ENCODE measurements at places on chromosomes 13 and 19.

DNA sequence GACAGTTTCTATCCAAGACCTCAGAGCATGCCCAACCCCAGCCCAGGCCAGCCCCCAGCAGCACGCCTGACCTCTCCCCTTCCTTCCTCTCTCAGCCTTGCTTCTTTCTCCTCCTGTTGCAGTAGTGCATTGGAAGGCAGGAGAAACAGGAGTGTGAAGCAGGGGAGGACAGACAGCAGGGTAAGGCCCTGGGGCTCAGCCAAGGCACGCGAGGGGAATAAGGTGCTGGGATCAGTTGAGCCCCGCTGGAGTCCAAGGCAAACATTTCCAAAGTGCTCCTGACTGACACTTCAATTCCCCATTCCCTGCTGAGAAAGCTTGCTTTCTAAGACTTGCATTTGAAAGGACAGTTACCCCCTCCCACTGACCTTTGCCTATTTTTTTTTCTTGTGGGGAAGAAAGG lies 73.1 kb upstream of the OLFM4 start:
- no peak for DNase-seq

GRCh38 chr13:23365652-23366051 lies 67.8 kb downstream of the SACS start:
- no peak for DNase-seq

DNA sequence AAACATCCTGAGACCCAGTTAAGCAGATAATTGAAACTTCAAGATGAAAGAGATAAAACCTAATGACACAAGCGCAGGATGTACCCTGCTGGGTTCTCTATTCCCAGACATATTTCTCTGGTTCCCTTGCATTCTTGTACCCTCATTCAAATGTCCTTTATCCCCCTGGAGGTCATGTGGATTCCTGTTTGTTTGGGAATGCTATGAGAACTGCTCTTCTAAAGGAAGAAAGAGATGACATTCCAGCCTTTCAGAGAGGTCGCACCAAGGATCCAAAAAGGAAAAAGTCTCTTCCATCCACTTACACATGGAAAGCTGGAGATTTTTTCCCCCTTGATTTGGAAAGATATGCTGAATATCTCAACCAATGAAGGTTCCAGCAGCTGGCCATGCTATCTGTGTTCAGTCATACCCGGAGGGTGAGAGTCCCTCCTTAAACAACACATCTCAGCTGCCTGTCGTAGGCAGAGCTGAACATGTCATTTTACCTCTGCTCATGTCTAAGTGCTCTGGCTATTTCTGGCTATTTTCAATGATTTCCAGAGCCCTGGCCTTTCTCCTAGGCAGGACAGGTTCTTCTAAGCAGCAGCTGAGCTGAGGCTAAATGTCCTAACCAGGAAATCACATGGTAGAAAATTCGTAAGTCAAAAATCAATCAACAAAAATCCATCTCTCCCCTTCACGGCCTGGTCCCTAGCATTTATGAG lies 52.5 kb downstream of the C13orf42 start:
- DNase-seq = no peak

GRCh38 chr19:15287496-15287895 lies 44.8 kb downstream of the BRD4 start:
- DNase-seq = no peak

DNA sequence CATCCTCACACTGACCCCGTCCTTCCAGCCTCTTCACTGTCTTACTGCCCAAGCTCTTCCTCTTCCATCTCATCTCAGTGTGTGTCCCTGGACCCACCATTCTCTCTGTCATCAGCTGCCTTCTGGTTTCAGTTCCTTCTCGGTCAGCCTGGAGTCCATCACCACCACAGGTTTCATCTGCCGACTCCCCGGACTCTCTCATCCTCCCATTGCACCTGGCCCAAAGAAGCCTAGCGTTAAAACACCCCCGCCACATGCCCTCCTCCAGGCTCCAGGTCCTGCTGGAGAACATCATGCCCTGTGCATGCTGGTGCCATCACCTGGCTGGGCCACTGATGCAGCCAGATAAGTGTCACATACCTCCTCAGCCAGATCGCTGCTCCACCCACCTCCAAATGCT lies 122.1 kb upstream of the GPR12 start:
- DNase-seq = no peak

DNA sequence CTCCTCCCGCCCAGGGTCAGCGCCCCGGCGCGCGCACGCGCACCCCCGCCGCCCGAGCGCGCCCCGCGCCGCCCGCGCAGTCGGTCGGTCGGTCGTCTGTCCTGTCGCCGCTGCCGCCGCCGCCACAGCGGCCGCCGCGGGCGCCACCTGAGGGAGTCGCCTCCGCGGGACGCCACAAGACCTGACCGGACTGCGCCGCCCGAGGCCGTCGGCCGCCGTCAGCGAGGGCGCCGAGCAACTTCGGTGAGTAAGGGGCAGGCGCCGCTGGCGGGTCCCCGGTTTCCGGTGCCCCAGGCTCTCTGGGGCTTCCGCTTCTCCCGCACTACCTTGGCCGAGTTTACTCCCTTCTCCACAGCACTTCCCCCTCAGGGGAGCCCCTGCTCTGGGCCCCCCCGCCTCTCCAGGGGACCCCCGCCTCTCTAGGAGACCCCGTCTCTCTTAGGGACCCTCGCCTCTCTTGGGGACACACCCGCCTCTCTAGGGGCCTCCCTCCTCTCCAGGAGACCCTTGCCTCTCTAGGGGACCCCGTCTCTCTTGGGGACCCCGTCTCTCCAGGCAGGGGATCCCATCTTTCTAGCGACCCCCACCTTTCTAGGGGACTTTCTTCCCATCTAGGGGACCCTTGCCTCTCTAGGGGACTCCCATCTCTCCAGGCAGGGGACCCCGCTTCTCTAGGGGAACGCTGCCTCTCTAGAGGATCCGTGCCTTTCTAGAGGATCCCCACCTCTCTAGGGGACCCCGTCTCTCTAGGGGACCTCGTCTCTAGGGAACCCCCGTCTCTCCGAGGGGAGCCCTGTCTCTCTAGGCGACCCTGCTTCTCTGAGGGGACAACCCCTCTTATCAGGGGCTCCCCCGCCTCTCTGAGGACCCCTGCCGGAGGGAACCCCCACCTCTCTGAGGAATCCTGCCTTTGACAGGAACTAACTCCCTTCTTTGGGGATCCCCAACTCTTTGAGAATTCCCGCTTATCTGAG lies 19.3 kb upstream of the GATAD2A start:
- no peak for DNase-seq

- no peak for DNase-seq
These were observed 351.7 kb downstream of the SPRY2 start for GRCh38 chr13:79989217-79989661.

GRCh38 chr19:35029737-35030256 lies 473 bp upstream of the SCN1B start:
- DNase-seq = no peak

GRCh38 chr13:108919036-108919907 lies 289.9 kb downstream of the MYO16 start:
- no peak for DNase-seq

GRCh38 chr13:34201050-34201913 lies 383.3 kb downstream of the RFC3 start:
- no peak for DNase-seq

DNA sequence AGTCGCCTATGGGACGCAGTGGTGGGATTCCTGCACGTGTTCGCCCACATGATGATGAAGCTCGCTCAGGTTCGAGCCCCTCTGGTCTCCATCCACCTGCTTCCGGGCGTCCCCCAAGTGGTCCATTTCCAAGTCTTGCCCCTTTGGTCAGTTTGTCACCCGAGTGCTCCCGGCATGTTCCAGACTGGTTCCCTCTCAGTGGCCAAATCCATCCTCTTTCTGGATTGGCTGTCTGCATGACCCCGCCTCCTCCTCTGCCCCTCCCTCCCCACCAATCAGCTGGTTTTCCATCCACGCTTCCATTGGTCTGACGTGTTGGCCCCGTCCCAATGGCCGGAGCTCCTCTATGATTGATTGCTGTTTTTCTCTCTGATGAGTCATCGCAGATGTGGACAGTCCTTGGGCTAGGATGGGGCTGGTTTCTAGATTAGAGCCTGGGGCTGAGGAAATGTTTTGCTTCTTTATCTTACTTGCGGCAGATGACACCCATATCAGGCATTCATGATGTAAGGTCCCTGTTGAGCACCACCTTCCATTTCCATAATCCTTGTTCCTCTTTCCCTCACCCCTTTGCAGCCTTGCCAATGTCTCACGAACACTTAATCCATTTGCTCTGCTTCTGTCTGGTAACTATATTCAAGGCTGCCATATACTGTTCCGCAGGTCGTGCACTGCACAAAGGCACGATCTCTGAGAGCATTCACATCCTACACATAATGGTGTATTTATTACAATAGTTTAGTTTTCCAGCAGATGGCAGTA lies 73.8 kb downstream of the MAP4K1 start:
- no peak for DNase-seq

GRCh38 chr19:13012690-13013608 lies 17.7 kb downstream of the NFIX start:
- DNase-seq = no peak

GRCh38 chr13:109577191-109577700 lies 209.1 kb downstream of the IRS2 start:
- DNase-seq = no peak

DNA sequence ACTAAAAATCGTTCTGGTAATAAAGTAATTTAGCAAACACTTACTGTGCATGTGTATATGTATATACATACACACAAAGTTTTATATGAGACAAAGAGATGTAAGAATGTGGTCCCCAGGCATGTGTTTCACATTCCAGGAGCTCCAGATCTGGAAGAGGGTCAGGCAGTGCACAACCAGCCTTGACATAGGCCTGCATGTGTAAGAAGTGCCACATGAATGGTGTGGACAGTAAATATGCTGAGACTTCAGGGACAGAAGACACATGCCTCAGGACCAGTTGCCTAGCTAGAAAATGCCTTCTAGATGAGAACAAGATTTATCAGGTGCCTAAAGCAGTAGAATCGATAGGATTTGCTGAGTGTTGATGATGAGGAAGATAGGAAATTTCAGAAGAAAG lies 76.4 kb downstream of the FRY start:
- no peak for DNase-seq

GRCh38 chr13:97018029-97018819 lies 23.9 kb upstream of the OXGR1 start:
- DNase-seq = no peak

GRCh38 chr13:44276061-44276460 lies 97.6 kb upstream of the SERP2 start:
- no peak for DNase-seq

DNA sequence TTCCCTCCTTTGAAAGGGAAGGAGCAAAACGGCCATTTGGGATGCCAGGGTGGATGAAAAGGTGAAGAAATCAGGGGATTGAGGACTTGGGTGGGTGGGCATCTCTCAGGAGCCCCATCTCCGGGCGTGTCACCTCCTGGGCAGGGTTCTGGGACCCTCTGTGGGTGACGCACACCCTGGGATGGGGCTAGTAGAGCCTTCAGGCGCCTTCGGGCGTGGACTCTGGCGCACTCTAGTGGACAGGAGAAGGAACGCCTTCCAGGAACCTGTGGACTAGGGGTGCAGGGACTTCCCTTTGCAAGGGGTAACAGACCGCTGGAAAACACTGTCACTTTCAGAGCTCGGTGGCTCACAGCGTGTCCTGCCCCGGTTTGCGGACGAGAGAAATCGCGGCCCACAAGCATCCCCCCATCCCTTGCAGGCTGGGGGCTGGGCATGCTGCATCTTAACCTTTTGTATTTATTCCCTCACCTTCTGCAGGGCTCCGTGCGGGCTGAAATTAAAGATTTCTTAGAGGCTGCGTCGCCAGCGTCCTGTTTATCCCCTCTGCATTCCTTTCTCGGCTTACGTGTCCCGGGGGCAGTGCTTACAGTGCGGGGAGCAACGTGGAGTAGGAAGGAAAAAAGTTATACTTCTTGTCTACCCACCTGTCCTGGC lies 15.2 kb upstream of the S1PR4 start:
- peak; percentile 36 for DNase-seq

DNA sequence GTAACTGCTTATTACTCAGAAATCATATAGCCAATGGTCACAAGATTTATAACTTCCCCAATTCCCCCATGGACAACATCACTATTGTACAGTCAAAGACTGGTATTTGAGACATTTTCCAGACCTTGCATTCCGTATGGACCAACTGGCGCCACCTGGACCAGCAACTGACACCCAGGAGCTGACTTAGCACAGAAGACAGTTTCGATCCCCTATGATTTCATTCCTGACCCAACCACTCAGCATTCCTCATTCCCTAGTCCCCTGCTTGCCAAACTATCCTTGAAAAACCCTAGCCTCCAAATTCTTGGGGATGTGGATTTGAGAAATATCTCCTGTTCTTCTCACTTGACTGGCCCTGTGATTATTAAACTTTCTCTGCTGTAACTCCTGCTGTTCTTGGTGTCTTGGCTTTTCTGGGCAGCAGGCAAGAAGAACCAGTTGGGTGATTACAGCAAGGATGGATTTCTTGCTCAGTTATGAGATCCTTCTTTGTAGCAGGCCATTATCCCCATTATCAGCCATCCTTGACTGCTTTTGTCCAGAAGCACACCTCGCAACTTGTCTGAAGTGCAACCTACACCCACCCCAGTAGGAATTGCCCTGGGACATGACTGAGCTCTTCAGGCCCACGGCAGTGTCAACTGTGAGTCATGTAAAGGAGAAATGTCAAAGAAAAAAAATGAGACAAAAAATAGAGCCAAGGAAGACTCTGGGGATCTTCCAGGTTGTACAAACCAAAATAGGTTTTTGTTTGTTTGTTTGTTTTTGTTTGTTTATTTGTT lies 13.7 kb upstream of the MAP3K10 start:
- no peak for DNase-seq

DNA sequence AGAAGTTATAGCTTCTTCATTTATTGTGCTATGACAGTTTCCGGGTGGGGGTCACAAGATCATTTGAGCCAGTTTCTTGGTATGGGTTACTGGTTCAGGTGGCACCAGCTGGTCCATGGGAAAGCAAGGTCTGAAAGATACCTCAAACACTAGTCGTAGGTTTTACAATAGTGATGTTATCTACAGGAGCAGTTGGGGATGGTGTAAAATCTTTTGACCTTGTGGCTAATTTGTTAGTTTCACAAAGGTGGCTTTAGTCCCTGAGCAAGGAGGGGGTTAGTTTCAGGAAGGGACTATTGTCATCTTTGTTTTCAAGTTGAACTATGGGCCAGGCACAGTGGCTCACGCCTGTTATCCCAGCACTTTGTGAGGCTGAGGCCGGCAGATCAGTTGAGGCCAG lies 24.6 kb downstream of the CHST8 start:
- DNase-seq = no peak

- no peak for DNase-seq
These were observed 71.9 kb downstream of the OLFM4 start for GRCh38 chr13:53100394-53101063.

Data from stimulated activated CD4-positive, alpha-beta T cell treated with anti-CD3 and anti-CD28 coated beads, Interleukin-1b, Interleukin-23, amount 100 ng/mL, for 1 hour (primary cell).